Activated T-cell treated with anti-CD3 and anti-CD28 coated beads, Interleukin-2, amount 50 U/mL, for 48 hours (primary cell): ENCODE measurements at places on chromosomes 13 and 19.

GRCh38 chr19:4266253-4267000, 12.6 kb upstream of the SHD start:
- no peak for DNase-seq

DNA sequence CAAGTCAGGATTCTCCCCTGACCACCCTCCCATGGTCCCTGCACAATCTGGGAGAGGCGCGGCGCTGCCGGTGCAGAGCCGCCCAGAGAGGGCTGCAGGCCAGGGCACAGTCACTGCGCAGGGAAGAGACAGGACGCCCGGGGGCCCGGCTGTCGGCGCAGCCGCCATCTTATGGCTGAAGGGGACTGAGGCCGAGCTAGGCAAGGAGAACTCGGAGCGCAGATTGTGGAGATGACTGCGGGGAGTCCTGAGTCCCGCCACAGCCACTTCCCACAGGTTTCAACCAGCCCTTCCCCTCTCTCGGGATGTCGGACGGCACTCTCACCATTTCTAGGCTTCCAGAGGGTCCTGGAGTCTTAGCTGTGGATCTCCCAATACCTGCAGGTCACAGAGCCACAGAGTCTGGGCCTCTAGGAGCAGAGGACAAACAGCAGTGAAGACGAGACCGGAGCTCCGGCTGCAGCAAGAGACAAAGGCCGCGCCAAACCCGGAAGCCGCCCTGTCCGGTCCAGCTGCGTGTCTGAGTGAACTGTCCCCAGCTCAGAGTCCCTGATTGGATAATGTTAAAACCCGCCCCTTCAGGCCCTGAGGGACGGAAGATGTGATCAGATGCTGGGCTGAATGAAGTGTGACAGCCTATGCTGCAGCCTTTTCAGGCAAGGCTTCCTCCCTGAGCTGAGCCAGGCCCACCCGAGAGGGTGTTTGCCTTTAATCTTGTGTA, at the start of gene ZNF708:
Gene ZNF708, minus strand, starts transcription at position 526 of the 721 bp plus-strand sequence. Its CDS starts 198 bp downstream, at position 328.
- DNase-seq, result peak; percentile 84

- DNase-seq, result no peak
Measured at GRCh38 chr13:25602176-25602575, 230.4 kb downstream of the ATP8A2 start.

GRCh38 chr13:42418184-42418583, 146.2 kb downstream of the AKAP11 start:
- no peak for DNase-seq

DNA sequence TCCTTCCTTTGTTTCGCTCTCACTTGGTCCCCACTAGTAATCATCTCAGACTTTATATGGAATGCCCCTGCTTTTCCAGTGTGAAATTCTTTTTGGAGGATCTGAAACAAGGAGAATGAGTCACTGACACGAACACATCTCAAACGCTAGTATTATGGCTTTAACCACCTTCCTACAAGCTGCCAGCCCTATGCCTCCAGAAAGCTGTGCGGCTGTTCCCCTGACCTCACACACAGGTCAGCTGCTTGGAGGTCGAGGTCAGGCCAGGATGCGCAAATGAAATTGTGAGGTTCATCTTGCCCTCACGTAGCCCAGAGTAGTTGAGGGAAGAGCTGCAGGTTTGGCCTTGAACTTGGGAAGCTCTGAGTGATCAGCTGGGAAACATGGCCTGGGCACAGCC, 449.8 kb downstream of the FGF9 start:
- no peak for DNase-seq

DNA sequence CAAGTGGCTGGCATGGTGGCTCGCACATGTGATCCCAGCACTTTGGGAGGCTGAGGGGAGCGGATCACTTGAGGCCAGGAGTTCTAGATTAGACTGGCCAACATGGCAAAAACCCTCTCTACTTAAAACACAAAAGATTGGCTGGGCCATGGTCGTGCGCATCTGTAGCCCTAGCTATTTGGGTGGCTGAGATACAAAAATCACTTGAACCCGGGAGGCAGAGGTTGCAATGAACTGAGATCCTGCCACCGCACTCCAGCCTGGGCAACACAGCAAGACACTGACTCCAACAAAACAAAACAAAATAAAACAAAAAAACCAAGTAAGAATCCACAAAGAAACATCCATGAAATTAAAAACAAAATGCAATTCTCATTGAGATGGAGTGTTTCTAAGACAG, 630.6 kb downstream of the UQCRFS1 start:
- DNase-seq, result no peak

DNA sequence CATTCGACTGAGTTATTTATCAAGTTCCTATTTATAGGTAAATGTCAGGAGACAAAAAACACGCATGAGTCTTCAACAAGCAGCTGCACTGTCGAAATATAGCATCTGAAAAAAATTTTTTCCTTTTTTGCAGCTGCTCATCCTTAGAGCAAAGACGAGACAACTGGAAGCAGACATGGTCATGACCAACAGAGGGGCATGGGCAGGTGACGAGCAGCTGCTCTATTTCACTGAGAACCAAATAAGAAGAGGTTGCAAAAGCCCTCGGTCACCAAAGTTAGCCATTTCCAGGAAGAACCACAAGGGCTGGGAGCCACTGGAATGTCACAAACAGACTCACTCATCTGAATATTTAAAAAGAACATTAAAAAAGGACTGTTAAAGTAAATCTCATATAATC, 22.2 kb downstream of the SOHLH2 start:
- DNase-seq, result no peak

DNA sequence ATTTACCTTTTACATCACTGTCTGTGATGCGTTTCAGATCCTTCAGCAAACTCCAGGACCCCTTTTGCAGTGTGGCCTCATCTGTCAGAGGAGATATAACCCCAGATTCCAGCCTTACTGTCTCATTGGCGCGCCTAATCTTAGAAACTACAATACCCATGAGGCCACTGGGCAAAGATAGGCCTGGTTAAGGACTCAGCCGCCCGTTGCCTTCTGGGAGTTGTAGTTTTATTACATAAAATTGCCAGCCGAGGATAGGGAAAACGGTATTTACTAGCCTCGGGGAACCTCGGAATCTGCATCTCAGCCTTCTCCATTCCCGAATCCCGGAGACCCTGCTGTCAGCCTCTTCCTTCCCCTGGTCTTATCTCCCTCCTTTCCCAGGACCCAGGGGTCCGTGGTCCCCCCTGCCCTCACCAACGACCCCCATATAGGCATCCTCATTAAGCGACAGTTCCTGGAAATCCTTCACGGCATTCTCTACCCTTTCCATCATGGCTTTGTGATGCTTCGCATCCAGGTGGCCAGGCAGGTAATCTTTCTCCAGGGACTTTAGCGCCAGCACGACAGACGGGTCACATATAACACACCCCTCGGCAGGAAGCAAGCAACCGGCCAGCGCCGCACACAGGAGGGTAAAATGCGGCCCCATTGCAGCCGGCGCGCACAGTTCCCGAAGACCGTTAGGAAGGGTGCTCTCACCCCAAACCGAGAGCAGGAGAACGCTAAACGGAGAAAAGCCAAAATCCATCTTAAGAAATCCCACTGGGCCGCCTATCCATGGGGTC, 1.3 kb downstream of the IZUMO1 start:
- peak; percentile 58 for DNase-seq

DNA sequence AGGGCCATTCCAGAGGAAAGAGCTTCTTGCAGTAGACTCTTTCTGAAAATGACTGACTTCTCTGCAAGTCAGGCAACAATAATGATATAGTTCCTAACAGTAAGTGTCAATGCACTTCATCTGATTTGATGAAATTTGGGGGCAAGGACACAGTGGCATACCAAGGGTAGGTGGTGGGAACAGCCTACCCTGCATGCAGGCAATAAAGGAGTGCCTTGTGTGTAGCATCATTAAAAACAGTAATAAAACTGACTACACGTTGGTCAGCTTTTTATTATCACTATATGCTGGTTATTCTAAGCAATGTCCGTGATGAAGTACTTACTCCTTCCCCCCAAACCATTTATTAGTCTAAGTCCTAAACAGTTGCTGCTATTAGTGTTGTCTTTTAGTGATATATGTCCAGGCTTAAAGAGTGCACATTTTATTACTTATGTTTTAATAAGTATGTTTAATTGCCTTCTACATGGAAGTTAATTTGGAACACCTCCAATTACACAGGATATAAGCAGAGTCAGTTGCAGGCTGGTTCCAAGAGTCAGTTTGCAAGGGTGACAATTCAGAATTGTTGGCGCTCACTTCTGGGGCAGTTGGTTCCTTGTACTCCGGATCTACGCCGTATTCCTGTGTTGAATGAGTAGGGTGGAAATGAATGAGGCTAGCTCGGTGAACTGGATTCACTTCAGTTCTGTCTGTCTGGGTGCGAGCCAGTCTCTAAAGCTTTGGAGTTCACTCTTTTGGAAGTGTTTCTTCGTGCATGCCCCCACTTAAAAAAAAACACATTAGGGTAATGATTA, 84.0 kb downstream of the RGCC start:
- no peak for DNase-seq

DNA sequence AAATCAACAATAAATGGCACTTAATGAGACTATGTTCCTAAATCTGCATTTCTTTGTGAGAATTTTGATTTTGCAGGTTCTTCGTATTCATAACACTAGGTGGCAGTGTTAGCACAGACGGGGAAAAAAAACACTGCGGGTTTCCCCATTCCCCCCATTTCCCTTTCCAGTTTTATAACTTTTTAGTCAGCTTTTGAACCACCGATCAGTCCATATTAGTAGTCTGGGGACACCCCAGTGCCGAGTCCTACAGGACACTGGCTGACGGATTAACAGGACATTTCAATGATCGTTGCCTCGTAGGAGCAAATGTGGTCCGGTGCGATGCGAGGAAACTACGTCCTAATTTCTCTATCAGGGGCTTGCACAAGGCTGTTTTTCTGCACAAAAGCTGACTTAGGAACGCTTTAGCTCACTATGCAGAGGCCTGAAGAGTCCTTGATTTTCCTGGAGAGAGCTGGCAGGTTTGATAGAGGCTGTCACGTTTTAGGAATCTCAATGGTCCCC, 234.3 kb downstream of the LMO7 start:
- DNase-seq, result peak; percentile 38

DNA sequence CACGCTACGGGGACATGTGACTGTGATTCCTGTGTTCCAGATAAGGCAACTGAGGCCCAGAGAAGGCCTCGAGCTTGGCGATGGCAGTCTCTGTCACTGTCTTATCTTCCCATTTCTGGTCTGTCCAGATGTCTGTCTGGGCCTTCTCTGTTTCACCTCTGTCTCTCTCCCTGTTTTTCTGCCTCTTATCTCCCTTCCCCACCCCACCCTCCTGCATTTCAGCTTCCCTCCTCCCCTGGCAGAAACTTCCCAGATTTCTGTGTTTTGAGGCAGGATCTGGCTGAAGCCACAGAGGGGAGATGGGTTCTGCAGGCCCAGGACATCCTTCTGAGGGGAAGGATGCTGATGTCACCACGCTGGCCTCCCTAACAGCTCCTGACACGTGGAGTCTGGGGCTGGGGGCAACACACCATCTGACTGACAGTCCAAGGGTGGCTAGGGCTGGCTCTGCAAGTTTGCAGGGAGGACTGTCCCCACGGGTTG, 14.4 kb downstream of the PAK4 start:
- no peak for DNase-seq

GRCh38 chr13:23899555-23899954, 2.3 kb upstream of the C1QTNF9B start:
- no peak for DNase-seq

DNA sequence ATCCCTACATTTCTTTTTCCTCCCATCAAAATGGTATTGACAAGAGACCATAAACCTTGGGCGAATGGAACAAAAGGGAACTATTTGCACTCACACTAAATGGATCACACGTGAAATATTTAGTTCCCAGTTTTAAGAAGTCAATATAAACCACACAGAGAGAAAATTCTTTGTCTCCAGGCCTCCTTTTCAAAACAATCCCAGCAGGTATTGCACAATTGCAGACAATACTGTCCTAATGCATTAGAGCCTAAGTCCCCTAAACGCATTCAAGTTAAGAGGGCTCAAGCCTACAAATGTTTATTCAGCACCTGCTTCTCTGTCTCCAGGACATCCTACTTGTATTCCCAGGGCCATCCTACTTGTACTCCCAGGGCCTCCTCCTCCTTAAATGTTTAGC, 1.3 kb upstream of the B3GLCT start:
- no peak for DNase-seq

DNA sequence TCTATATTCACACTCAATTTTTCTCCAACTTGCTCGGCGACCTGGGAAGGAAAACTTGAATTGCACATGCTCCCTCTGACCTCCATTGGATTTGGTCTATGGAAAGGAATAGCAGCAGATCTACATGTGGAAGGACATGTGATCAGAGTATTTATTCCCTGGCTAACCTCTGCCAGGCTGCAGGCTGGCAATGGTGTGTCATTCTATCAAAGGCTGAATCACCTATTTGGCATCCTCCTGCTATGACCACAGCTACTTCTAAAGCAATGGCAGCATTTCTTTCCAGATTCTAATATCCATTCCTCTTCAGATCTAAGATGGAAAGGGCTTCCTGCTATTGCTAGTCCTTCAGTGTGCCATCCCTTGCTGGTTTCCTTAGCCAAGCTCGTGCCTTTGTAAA, 144.3 kb upstream of the FREM2 start:
- no peak for DNase-seq

GRCh38 chr19:31533114-31533513, 183.9 kb upstream of the TSHZ3 start:
- DNase-seq, result no peak

DNA sequence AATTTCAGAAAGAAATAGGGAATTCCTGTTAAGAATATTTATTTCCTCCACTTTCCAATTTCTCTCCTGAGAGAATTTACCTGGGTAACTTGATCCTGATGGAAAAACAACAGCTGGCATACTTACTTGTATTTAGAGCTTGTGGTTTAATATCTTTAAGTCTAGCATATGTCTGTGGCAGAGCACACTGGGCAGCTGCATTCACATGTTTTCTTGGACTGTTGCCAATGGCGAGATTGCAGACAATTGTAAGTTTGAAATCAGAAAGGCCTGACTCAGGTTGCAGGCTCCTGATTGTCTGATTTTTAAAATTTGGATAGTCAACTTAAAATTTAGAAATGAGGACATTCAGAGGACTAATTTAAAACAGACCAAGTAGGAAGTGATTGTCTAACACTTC, 66.9 kb downstream of the NHLRC3 start:
- DNase-seq, result no peak
